ENCODE measurements at places on chromosomes 11 and 22. TPM values are rescaled to one million over a fixed set of nuclear protein-coding genes. Genes with fewer than 3 reads are reported as not detected.

APOBEC3C gene
- total RNA-seq, result 4.6 TPM

LDLRAD3 gene
- total RNA-seq, result 35.6 TPM

PDGFD gene
- 2.9 TPM for total RNA-seq

DNA sequence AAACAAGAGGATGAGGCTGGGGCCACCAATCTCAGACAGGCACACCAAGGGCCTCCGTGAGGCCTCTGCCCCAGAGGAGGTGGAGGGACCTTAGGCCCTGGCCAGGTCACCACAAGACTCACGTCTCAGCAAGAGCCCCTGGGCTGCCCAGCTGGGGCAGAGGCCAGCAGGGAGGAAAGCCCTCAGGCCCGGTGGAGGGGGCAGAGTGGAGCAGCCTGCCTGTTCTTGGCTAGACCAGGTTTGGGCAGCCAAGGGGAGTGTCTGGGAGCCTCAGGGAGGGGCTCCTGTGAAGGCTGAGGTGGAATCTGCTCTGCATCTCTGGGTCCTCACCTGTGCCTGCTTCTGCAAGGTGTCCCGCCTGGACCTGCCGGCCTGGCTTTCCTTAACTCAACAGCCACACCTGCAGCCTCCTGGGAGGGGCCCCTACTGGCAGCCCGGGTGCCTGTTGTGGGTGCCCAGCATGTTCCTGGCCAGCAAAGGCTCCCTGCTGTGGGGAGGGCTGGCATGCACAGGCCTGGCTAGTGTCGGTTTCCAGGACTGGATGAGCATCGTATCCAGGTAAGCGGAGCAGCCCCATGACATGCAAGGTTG, 11.9 kb downstream of the TTLL12 start:
- DNase-seq, result no peak

DNA sequence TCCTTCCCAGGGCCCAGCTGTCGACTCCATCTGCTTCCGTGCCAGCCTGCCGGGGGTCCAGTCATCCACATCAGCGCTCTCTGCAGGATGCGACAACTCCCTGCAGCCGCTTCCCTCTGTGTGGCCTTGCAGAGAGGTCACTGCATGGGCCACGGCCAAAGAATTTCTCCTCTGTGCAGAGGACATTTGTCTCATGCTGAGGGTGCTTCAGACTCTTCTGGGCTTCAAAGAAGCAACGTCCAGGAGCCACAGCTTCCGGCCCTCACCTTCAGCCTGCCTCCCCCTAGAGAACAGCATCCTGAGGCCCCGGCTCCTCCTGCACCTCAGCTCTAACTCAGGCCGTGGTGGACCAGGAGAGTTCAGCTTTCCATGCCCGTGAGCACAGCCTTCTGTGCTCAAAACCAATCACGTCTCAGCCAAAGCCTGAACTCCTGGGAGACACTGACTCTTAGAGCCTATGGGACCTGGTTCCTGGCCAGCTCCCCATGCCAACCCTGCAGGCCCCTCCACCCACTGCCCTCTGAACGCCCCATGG, 258.9 kb downstream of the BRD1 start:
- peak; percentile 18 for DNase-seq

DNA sequence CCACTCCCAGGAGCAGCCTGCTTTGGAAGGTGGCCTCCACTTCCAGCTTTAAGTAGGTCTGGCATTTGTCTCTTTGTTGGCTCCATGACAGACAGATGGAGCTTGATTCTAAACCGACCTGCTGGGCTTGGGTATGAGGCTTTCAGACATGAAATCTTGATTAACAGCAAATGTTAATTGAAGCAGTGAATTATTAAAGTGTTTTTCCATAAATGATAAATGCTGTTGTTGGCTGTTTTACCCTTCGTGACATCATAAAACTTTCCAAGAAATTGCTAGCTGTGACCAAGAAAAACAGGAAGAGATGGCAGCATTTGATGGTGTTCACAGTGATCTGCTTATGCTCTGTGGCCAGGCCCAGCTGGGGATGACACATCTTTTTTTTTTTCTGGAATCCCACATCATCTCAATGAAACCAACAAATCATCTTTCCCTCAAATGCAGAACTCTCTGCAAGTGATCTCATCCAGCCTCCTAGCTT, 66.1 kb downstream of the RBMXL2 start:
- DNase-seq, result no peak

DNA sequence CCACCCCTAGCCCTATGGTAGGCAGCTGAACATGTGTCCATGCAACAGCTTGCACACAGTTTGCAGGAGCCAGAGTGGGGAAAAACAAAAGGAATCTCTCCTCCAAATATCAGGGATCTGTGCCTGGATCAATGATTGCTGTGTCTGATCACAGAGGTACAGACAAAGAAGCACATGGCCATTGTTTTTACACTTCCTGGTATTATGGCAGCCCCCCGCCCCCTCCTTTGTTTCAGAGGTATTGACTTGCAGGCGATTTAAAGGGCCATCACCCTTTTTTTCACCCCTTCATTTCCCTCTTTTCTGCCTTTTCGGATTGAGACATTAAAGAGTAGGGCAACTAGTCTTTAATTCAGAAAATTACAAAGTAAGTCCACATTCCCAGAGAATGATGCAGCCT, 453.0 kb upstream of the LUZP2 start:
- peak; percentile 29 for DNase-seq

- DNase-seq, result no peak
Observed at GRCh38 chr22:17906978-17907747, 117.2 kb downstream of the MICAL3 start.

DNA sequence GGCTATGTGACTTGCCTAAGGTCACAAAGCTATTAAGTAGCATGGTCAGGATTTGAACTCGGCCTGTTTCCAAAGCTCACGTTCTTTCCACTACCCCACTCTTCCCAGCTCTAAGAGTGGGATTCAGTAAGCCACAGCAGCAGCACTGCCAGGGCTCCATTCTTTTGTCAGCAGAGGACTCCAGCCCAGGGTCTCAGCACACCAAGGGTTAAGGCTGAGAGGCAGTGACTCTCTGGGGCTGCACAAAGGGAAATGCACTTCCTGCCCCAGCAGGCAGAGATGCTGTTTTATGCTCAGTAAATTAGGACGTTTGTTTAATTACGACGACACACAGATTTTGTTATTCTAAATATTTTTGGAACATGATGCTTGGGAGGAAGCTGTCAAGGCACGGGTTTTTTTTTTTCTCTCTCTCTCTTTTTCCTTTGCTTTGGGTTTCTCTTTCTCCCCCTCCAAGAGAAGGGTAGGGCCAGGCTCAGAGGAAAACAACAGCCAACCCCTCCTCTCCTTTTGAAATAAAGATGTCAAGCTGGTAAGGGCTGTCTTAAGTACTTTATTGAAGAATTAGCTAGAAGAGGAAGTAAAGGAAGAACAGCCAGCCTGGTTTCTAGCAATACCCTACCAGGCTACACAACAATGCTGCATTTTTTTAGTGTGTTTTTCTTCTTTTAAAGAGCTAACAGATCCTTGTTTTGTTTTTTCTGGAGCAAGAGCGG, 2.8 kb downstream of the MYH9 start:
- DNase-seq, result peak; percentile 79

DNA sequence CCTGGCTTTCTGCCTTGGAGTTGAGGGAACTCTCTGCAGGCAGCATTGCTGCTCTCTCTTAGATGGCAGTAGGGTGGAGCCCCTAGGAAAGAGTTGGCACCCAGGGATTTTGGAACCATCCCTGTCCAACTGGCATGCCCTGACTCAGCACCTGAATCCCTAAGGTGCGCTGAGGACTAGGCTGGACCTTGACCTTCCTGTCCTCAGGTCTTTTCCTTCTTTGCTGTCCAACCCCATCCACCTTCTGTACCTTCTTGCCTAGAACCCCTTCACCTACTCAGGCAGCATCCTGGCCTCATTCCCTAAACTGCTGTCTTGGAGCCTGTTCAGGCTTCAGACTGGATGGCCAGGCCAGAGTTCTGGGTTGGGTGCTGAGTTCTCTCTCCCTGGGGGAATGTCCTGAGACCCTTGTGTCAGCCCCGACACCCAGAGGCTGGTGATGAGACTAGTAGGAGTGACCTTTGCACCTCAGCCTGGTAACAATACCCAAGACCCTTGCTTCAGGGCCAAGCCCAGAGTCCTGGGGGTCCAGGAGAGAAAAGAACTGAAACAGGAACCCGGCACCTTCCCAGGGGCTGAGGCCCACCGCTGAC, 2.5 kb upstream of the POLD4 start:
- DNase-seq, result peak; percentile 32

DNA sequence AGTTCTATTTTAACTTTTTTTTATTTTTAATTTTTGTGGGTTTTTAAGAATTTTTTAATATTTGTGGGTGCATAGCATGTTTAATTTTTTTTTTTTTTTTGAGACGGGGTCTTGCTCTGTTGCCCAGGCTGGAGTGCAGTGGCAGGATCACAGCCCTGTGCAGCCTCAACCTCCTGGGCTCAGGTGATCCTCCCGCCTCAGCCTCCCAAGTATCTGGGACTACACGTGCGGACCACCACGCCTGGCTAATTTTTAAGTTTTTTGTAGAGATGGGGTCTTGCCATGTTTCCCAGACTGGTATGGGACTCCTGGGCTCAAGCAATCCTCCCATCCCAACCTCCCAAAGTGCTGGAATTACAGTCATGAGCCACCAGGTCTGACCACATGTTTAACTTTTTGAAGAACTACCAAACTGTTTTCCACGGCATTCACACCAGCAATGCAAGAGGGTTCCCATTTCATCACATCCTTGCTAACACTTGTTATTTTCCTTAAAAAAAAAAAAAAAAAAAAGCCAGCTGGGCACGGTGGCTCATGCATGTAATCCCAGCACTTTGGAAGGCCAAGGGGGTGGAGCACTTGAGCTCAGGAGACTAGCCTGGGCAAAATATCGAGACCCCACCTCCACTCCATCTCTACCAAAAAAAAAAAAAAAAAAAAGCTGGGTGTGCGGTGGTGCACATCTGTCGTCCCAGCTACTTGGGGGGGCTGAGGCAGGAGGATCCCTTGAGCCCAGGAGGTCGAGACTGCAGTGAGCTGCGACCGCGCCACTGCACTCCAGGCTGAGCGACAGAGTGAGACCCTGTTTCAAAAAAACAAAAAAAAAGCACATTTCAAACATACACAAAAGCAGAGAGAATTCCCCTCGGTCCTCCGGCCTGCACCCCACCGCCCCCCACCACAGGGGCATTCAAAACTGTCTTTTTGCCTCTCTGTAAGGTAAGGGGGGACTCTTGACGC, 16.7 kb upstream of the TXNRD2 start:
- DNase-seq, result no peak

Data from neural progenitor cell (in vitro differentiated cells).